CD4-positive, alpha-beta T cell (primary cell): ENCODE measurements at places on chromosomes 16 and 17. TPM values are rescaled to one million over a fixed set of nuclear protein-coding genes. Genes with fewer than 3 reads are reported as not detected.

Gene CCL4
- 2.1 TPM for total RNA-seq

Gene FZD2
- total RNA-seq, result not detected

DNA sequence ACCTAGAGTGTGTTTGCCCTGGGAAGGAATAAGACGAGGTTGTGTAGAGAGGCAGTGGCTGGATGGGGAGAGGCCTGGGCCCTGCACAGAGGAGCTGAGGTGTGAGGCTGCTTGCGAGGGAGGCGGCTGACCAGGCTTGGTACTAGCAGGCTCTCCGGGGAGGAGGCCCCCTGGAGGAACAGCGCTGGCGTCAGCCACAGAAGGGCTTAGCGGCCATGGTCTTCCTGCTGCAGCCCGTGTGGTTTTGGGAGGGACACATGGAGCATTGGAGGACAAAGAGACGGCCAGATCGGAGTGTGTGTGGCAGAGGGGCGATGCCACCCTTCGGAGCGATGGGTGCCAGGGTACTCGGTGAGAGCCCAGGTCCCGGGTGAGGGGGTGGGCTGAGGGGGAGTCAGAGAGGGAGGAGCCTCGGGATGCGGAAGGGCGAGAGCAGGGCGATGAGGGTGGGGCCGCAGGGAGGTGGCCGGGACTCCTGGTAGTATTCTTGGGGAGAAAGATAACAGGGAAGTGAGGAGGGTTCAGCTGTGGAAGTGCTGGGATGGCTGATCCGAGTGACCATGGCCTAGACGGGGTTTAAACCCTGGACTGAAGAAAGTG lies 8.3 kb downstream of the BANP start:
- peaks cover 18% of the 10 kb centered on the region for H3K36me3 ChIP-seq
- no peak for DNase-seq
- no peaks in the 10 kb centered on the region for H3K27me3 ChIP-seq

DNA sequence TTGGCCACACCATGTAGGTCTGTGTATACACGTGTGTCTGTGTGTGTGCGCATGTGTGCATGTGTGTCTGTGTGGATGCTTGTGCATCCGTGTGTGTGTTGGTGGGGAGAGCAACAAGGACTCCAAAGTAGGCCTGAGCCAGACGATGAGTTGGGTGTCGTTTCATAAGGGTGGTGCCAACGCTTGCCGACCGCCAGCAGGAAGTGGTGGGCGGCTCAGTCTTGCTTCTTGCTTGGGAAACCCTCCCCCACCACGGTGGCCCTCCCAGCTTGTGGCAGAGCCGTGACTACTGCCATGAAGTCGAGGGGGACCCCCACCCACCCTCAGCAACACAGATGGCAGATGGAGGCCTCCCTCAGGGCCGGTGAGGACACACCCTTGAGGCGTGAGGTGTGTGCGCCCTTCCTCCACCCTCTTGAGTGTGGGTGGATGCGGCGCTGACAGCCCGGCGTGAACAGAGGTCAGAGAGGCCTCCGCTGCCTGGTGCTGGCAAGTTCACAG lies 17.5 kb downstream of the SBK1 start:
- DNase-seq, result peak; percentile 92
- H3K4me1 ChIP-seq, result peaks cover 59% of the 10 kb centered on the region
- no peaks in the 10 kb centered on the region for H3K27me3 ChIP-seq

DNA sequence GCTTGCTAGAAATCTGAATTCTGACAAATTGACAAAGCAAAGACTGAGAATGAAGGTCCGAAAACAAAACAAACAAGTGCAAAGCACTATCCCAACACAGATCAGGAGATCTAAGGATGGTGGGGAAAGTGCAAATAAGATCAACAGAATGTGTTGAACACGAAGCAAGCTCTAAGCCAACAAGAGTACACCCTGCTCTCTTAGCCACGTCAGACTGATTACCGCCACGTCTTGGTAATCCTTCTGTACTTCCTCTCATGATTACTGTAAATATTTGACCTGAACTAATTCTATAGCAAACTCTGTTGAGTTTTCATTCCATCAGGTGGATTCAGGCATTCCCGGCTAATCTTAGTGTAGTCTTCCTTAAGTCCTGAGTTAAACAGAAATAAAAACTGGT lies 34.3 kb upstream of the ERCC4 start:
- H3K27ac ChIP-seq, result no peak overlapping the region
- DNase-seq, result no peak
- no peaks in the 10 kb centered on the region for H3K36me3 ChIP-seq
- no peaks in the 10 kb centered on the region for H3K4me1 ChIP-seq

Gene PIRT
- not detected for total RNA-seq

GRCh38 chr16:53156516-53156915 lies 101.7 kb downstream of the CHD9 start:
- no peak overlapping the region for H3K4me3 ChIP-seq
- no peaks in the 10 kb centered on the region for H3K27me3 ChIP-seq
- H3K36me3 ChIP-seq, result peaks cover 14% of the 10 kb centered on the region

GRCh38 chr17:77579682-77580081 lies 378.8 kb upstream of the TNRC6C start:
- H3K27me3 ChIP-seq, result no peaks in the 10 kb centered on the region
- no peaks in the 10 kb centered on the region for H3K4me1 ChIP-seq
- no peak overlapping the region for H3K4me3 ChIP-seq
- DNase-seq, result no peak

Gene ACBD4
- total RNA-seq, result 24.8 TPM

DNA sequence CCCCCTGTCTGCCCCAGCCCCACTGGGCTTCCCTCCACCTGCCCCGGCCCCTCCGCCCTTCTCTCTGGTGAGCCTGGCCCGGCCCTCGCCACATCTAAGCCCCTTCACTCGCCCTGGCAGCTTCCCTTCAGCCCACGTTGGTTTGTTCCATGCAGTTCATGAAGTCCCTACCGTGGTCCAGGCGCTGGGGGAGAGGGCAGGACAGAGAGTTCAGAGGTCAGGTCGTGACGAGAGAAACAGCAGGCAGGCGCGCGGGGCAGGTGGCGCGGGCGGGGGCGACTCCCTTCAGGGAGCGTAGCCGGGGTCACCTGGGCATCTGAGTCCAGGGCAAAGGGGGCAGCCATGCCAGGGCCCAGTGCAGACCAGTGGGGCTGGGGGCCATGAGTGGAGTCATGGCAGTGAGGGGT lies 8.9 kb upstream of the TEDC2 start:
- H3K36me3 ChIP-seq, result peaks cover 24% of the 10 kb centered on the region
- no peaks in the 10 kb centered on the region for H3K4me1 ChIP-seq
- DNase-seq, result no peak
- no peak overlapping the region for H3K27ac ChIP-seq
- H3K27me3 ChIP-seq, result no peaks in the 10 kb centered on the region

DNA sequence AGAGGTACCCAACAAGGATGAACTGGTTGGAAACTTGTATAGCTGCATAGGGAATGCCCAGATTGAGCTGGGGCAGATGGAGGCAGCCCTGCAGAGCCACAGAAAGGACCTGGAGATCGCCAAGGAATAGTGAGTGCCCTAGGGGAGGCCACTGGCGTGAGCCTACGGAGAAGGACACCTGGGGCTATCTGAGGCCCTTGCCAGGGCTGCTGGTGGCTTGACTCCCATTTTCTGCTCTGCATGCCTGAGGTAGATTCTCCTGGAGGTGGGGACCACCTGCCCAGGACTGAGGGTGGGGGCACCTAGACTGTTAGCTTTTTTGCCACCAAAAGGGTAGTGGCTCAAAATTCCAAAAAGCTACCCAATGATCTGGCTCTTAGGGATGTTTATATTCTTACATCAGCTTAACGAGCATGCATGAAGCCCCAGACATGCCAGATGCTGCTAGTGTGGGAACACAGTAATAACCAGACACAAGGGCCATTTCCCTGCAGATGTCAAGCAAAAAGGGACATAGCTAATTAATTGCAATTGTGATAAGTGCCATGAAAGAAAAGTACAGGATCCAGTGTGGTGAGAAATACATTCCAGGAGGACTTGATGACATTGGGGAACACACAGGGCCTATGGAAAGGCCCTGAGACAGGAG lies 8.8 kb downstream of the ODAD4 start:
- H3K4me3 ChIP-seq, result no peak overlapping the region
- H3K27me3 ChIP-seq, result no peaks in the 10 kb centered on the region
- no peak overlapping the region for H3K27ac ChIP-seq
- DNase-seq, result no peak
- H3K36me3 ChIP-seq, result no peaks in the 10 kb centered on the region

DNA sequence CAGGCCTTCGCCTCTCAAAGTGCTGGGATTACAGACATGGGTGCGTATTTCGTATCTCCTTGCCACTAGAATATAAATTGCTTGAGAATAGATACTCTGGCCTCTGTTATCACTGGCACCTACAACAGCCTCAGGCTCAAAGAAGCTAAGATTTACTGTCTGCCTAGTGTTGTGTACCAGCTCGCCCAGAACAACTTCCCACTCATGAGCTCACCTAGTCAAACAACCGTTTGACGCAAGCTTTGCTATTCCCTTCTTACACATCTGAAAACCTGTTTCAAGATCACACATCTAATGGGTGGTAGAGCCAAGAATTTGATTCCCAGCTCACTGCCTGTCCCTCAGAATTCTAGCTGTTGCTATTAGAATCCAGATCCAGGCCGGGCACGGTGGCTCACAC lies 24.4 kb downstream of the MIS12 start:
- peaks cover 25% of the 10 kb centered on the region for H3K4me1 ChIP-seq
- peaks cover 33% of the 10 kb centered on the region for H3K36me3 ChIP-seq
- H3K4me3 ChIP-seq, result no peak overlapping the region
- no peaks in the 10 kb centered on the region for H3K27me3 ChIP-seq
- no peak overlapping the region for H3K27ac ChIP-seq

DNA sequence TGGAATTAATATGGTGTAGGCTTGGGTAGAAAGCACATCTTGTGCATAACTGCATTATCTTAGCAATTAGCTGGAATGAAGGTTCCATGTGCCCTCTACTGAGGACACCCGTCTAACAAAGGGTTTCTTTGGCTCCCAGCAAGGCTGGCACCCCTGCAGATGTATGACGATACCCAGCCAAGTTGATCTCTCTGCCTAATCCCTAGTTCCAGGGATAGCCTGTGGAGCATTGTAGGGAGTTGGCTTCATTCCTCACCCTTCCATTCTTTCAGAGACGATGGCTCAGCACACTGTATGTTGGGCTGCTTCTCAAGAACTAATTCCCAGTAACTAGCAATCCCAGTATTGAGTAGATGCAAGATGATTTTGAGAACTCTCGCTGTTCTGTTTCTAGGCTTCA lies 182.5 kb downstream of the SNX29 start:
- H3K4me3 ChIP-seq, result no peak overlapping the region
- H3K27ac ChIP-seq, result no peak overlapping the region
- DNase-seq, result no peak
- H3K27me3 ChIP-seq, result no peaks in the 10 kb centered on the region
- peaks cover 3% of the 10 kb centered on the region for H3K4me1 ChIP-seq

DNA sequence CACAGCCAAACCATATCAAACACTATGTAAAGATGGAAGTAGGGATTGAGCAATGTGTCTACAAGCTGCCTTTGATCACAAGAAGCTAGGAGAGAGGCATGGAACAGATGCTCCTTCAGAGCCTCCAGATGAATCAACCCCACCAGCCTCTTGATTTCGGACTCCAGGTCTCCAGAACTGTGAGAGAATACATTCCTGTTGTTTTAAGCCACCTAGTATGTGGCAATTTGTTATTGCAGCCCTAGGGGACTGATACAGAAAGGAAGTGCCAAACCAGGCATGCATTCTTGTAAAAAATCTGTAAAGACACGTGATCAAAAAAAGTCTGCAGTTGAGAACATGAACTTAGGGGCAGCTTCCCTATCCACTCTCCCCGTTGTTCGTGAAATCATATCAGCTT lies 91.1 kb downstream of the C17orf67 start:
- no peaks in the 10 kb centered on the region for H3K4me1 ChIP-seq
- H3K4me3 ChIP-seq, result no peak overlapping the region
- H3K27me3 ChIP-seq, result no peaks in the 10 kb centered on the region
- no peak for DNase-seq
- no peak overlapping the region for H3K27ac ChIP-seq
